ENCODE measurements at places on chromosomes 12 and 14. TPM values are rescaled to one million over a fixed set of nuclear protein-coding genes. Genes with fewer than 3 reads are reported as not detected.

Gene UNC79
- 2.6 TPM for total RNA-seq

- DNase-seq, result no peak
Measured at GRCh38 chr14:50061664-50062437, 54.5 kb downstream of the VCPKMT start.

- DNase-seq, result no peak
Measured at GRCh38 chr12:12803186-12803585, 10.0 kb upstream of the DDX47 start.

GRCh38 chr12:48302161-48302911 lies 48.4 kb downstream of the ZNF641 start:
- no peak for DNase-seq

GRCh38 chr14:43407706-43408105 lies 1099.4 kb downstream of the FSCB start:
- no peak for DNase-seq

- no peak for DNase-seq
Measured at GRCh38 chr12:46379352-46379751, 6.8 kb upstream of the SLC38A2 start.

DNA sequence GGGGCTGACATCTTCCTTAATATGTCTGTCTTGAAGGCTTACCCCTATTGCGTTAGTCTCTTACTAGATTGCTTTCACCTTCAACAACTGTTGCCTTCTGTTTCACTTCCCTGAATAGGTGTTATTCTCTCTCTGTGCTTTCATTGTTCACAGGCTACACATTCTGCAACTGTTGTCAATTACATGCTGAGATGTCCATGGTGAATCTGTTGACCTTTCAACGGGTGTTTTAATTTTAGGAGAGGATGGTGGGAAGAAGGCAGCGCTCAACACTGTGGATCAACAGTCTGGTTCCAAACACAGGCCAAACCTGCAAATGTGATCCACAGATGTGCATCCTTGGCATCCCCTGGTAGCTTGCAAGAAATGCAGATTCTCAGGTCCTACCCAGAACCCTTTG lies 101.9 kb downstream of the DACT1 start:
- no peak for DNase-seq

GRCh38 chr12:122126342-122126635 lies 47.7 kb downstream of the IL31 start:
- no peak for DNase-seq

- DNase-seq, result no peak
Measured at GRCh38 chr14:26941521-26941920, 343.7 kb upstream of the NOVA1 start.

Data from progenitor cell of endocrine pancreas (in vitro differentiated cells).